ENCODE measurements at places on chromosomes 1 and 21. TPM values are rescaled to one million over a fixed set of nuclear protein-coding genes. Genes with fewer than 3 reads are reported as not detected.
A peak's percentile ranks its signal among the peaks of the same experiment; 100 is the strongest.

DNA sequence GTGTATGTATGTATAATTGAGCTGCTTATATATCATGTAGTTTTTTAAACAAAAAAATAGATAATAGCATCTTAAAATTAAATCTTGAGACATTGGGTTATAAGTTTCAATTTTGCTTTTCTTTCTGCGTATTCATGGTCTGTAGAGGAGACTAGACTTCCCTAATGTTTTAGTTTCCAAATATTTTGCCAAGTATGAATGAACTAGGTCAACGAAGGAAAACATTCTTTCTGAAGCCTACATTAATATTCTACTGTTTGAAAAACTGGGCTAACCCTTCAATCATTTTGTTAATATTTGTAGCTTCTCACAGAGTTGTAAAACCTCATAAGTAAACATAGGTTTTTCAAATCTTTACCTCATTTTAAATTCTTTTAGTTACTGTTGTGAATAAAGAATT, 592.7 kb downstream of the USP25 start:
- DNase-seq, result no peak

The BGLAP gene
- not detected for total RNA-seq

GRCh38 chr1:1775327-1776226, 2.7 kb downstream of the NADK start:
- no peak for DNase-seq

- no peak for DNase-seq
Measured at GRCh38 chr1:100988121-100988520, 37.5 kb downstream of the DPH5 start.

DNA sequence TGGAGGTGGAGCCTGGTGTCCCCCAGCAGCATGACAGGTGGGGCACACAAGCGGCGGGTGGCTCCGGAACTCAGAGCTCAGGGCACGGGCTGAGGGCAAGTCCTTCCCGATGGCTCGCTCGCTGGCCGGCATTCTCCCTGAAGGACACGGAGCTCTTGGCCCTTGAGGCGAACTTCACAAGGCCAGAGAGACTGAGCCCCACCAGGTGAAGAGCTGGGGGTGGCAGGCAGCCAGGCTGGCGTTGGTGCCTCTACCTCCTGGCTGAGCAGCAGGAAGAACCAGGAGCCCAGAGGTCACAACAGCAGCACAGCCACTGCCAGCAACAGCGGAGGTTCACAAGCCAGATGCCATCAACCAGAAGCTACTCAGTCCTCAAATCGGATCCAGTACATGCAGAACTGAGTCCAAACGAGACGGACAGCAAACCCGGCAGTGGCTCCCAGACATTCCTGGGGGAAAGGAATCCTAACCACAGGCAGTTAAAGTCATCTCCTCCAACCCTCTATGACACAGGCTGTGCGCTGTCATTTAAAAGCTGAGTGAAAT, 54.1 kb downstream of the NPHP4 start:
- no peak for DNase-seq

The ICOSLG gene
- 5.4 TPM for total RNA-seq

DNA sequence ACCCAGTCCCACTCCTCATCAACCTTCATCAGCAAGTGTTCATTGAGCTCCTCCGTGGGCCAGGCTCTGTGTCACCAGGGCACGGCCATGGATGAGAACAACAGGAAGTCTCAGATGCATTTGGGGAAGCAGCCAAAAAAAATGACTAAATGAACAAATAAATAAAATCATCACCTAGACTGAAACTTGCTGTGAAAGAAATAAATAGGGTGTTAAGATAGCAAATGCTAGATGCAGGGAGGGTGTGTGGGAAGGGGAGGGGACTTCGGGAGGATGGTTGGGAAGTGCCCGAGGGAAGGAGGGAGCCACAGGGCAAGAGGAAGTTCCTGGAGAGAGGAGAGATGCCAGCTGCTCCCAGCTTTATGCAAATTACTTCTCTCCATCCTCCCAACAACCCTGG, 696.7 kb downstream of the PTPRU start:
- DNase-seq, result peak; percentile 3

The F11R gene
- total RNA-seq, result 202 TPM

The C1orf116 gene
- total RNA-seq, result 94.0 TPM

DNA sequence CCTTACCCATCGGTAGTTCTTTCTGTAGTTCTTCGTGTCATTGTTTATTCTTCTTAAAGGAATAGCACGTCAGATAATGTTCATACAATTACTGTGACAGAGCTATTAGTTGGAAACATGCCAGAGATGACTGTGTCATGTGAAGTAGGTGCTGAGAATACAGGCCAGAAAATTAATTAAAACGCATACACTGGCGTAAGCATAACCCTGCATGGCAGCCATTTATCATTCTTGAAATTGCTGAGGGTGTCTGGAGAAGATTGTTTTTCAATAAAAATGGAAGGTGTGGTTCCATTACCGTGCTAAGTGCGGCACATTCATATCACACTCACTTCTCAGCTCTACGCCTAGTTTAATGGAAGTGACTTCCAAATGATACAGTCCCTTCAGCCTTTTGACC, 7.8 kb downstream of the ETS2 start:
- DNase-seq, result no peak

The RPTN gene
- not detected for total RNA-seq

- DNase-seq, result no peak
Measured at GRCh38 chr1:22347854-22348760, 103.5 kb upstream of the ZBTB40 start.

DNA sequence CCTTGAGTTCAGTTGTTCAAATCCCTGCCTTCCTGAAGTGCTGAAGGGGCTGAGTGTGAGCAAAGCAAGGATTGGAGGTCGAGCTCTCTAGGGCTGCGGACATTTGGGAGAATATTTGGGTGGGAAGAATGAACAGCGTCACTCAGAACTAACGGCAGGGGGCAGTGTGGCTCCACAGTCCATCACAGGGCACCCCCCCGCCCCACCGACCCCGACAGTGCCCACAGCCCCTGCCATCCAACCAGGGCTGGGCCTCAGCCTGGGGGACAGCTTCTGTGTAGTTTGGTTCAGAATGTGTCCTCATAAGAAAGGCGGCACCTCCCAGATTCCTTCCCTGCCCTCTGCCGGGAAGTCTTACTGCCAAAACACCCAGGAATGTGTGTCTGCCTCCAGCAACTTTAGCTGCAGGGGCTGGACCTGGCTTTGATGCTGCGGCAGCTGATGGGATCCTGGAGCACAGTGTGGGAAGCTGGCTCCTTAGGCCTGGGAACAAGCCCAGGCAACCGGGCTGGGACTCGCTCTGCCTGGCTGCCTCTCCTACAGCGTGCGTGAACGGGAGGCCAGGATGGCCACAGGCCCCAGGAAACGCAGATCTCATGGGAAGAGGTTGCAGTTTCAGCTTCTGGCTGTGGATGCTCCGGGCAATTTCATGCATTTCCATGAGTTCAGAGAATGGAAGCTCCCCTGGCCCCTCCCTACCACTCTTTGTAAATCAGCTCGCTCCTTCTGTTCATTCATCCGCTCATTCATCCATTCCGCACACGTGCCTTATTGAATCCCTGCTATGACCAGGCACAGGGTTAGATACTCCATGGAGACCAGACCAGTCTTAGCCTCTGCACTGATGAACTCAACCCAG, 104.9 kb upstream of the TMPRSS2 start:
- peak; percentile 93 for DNase-seq

GRCh38 chr1:43464681-43465504, 11.2 kb upstream of the HYI start:
- DNase-seq, result no peak

The S100A8 gene
- total RNA-seq, result 4.0 TPM

The ACKR1 gene
- total RNA-seq, result not detected

- DNase-seq, result no peak
Measured at GRCh38 chr1:81974883-81975555, 174.3 kb downstream of the ADGRL2 start.

Data from mammary epithelial cell (primary cell).